ENCODE measurements at places on chromosomes 5 and 9.
A peak's percentile ranks its signal among the peaks of the same experiment; 100 is the strongest.

GRCh38 chr5:120413686-120414085, 50.4 kb upstream of the PRR16 start:
- no peak for DNase-seq

- DNase-seq, result no peak
Measured at GRCh38 chr5:114360816-114361723, 800 bp upstream of the KCNN2 start.

DNA sequence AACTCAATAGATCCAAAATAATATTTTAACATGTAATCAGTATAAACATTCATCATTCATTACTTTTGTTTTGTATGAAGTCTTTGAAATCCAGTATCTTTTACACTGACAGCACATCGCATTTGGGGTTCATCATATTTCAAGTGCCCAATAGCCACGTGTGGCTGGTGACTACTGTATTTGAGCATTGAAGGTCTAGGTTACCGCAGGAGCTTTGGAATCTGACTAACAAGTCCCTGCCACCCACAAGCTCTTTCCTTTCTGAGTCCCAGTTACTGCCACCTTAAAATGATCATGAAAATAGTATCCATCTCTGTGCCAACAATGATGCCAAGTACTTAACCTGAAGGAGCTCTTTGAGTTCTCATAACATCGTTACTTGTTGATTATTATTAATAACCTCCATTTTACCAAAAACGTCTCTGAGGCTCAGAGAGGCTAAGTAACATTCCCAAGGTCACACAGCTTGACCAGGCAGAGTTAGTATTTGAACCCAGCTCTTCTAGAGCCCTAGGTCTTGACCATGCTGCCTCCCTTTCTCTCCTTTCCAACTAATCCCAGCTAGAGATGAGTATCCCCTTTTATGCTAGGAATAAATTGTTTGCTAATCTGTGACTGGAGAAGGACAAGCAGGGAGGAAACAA, 24.2 kb downstream of the ARHGEF37 start:
- no peak for DNase-seq

DNA sequence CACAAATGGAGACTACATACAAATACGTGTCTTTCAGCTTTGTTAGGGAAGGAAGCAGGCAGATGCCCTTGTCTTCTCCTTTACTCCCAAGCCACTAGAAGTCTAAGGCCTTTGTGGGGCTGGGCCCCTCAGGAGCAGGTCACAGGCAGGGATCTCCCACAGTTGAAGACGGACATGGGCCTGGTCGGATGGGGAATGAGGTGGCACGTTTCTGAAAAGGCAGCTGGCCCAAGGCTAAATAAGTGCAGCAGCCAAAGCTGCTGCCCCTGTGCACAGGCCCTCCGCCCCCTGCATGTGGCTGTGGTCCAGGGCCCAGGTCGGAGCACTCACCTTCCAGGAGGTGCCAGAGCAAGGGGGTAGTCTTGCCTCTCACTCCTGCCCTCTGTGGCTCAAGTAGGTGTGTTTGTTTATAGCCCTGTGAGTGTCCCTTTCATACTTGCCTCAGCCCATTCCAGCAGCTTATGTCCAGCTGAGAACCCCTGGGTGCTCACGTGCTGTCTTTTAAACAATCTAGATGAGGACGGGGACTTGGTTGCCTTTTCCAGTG, 1.8 kb downstream of the SQSTM1 start:
- no peak for DNase-seq

DNA sequence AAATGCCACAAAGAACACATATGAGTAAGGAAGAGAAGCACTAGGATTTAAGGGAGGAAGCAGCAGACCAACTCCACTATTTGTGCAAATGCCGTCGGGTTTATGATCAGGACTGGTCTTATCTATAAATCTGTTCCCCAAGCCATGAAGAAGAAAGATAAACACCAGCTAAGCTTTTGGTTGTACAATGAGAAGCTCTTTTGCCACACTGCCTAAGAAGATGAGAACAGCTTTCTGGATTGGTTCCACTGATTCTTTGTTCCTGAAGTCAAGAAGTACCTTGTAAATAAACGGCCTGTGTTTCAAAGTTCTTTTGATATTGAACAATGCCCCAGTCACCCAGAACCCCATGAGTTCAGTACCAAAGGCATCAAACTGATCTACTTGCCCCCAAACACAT, 93.9 kb downstream of the RFX3 start:
- no peak for DNase-seq

DNA sequence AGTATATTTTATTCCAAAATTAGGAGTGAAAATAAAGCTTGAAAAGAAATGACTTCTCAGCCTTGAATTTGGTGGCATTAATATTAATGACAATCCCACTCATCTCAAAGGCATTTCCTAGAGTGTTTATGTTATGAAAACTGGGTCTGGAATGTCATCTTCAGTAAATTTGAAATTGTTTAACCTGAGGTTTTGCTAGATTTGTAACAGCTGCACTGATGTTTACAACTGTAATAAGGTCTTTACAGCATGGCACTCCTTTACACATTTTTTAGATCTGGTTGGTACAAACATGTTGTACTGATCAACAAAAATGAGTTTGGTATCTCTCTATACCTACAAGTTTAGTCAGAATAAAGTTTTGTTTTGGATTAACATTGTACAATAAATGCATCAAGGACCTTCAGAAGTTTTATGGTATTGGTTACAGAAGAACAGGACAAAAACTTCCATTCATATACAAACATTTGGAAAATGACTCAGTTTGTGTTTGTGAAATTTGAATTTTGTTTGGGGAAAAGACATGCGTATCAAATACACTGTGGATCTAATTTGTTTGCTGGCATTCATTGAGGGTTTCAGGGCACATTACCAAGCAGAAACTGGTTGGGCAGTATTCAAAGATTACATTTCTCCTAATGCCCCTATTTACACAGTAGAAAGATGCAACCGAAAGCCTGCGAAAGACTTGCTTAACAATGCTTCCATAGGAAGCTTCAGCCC, 11.6 kb downstream of the FANCC start:
- no peak for DNase-seq

GRCh38 chr9:89996773-89997172, 392.0 kb downstream of the GADD45G start:
- no peak for DNase-seq

DNA sequence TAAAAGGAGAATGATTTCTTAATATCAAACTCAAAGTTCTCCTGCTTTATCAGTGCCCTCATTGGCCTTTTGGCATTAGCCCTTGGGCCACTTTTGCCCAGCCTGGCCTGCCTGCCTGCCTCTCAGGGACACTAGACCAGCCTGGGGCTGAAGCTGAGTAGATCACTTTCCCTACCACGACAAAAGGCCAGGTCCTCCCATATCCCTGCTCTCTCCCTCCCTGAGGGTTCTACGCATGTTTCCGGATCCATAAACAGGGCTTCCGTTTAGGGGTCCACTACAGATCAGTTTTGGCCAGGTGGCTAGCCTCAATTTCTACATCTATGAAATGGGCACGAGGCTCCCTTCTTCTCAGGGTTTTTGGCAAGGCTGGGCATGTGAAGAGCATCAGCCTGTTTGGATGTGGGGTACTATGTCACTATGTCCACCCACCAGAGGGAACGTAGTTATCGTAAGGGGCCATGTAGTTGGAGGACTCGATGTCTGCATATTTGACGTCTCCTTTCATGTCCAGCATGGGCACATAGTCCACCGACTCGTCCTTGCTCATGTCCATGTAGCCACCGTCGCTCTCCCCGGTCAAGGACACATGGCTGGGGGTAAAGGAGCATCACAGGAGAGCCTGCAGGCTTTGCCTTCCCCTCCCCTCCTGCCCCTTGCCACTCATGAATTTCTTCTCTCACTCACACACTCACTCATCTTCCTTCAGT, 34.0 kb downstream of the PDGFRB start:
- DNase-seq, result no peak

GRCh38 chr5:41903892-41904799, at the start of gene RIMOC1:
Gene RIMOC1, plus strand, starts transcription at chr5:41904344. Its CDS starts 24 bp downstream, at chr5:41904368.
- peak; percentile 99 for DNase-seq

DNA sequence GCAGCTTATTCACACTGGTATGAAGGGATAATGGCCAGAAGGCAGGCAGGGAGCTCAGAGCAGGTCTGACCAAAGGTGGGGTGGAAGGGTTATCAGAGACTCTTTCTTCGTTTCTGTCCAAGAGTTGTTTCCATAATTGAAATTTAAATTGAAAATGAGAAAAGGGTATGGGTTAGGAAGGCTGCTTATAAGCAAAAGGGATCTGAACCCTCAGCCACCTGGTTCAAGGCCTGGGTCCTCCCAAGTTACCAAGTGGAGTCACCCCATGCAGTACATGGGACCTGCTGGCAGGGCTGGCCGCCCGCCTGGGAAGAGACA, 17.8 kb downstream of the EEIG1 start:
- DNase-seq, result no peak

DNA sequence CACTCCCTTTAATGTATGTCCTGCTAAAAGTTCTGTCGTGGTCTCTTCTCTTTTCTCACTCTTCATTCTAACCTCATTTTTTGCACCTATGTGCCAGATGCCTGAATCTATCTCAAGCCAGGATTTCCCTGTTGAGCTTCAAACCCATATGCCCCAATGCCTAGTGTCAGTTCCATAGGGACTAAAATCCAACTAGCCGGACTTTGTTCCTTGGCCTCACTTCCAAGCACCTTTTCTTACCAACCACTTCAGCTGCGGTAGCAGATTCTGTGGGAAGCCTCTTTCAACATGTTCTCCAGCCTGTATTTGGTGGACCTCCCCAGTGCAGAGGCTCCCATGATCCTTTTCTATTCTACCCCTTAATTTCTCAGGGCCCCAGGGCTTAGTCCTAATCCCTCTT, 17.5 kb downstream of the C9orf57 start:
- peak; percentile 94 for DNase-seq

GRCh38 chr5:133149345-133149744, 97.5 kb downstream of the HSPA4 start:
- no peak for DNase-seq

DNA sequence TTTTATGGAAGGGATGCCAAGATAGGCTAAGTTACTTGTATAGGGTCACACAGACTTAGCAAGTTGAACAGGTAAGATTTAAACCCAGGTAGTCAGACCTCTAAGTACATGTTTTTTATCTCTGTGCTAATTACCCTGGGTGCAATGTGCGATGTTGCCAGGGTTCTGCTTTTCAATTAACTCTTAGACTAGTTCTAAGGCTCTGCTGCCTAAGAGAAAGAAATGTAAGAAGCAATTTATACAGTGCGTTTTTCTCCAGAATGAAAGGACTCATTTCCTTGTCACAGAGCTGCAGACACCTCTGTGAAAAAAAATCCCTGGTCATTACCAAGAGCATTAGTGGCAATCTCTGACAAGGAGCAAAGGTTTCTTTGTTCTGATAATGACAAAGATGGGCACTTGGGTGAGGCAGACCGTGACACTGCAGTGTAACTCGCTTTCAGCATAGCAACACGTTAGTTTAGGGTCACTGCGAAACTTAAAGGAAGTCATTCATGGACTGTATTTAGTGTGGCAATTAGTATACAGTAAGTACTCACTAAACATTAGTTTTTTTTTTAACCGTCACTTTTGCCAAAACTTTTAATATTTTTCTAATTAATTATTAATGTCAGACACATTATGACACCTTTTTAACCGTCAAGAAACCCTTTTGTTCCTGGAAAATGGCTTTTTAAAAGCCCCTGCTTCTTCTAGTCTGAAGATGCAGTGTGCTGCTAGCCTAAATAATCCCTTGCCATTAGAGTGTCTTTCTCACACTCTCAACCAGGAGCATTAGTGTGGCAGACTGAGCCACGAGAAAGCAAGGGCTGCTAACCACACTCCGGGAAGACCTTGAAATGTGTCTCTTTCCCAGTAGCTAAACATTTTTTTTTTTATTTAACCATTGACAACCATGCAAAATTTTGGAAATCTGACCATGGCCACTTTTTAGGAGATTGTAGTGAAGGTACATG, 520.0 kb upstream of the C9orf72 start:
- DNase-seq, result no peak

GRCh38 chr5:56545016-56545415, 270.3 kb upstream of the MAP3K1 start:
- no peak for DNase-seq

- no peak for DNase-seq
Measured at GRCh38 chr5:102590467-102590866, 91.7 kb upstream of the SLCO6A1 start.

- no peak for DNase-seq
Measured at GRCh38 chr5:136198453-136198852, 5.5 kb upstream of the SMIM32 start.

DNA sequence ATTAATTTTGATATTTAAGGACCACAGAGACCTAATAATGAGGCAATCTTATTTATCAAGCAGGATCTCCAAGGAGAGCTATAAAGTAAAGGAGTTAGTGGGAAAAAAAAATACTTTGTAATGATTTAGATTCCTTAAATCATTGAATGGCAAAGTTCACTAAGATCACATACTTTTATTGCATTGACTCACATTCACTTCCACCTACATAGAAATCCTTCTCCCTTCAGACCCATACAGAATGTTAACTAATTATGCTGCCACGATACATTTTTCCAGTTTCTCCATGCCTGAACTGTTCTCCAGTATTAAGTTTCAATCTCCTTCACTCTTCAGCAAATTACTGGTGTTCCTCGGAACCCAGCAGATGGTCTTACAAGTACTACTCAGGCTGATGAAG, 388.7 kb downstream of the EFNA5 start:
- no peak for DNase-seq

- DNase-seq, result no peak
Measured at GRCh38 chr5:61621202-61621650, 289.2 kb downstream of the ZSWIM6 start.

DNA sequence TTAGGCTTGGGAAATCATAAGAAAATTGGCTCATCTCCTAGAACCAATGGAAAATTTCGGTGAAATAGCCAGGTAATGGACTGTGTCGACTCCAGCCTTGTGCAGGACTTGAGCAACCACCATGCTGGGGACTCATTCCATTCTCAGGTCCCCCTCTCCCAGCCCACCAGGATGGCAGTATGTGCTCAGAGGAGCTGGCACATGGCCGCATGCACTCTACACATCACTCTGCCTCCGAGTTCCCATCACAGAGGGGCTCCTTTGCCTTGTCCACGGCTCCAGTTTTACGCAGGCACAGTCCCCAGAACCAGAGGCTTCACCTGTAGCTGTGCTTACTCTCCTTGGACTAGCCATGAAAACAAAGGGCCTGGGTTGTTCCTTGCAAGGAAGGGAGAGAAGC, 149.3 kb downstream of the PAX5 start:
- no peak for DNase-seq

DNA sequence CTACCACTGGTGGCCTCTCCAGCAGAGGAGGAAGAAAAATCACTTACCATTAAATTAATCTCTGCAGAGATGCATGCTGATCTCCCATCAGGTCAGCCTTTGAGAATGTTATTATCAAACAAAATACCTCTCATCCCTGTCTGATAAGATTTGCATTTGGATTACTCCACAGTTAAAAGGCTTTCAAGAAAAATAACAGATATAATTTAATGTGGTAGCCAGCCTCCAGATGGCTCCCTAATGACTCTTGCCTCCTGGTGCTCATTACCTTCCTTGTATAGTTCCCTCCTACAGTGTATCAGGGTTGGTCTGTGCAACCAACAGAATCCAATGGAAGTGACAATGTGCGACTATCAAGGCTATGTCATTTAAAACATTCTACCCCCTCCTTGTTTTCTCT, 63.6 kb upstream of the TNPO1 start:
- no peak for DNase-seq

DNA sequence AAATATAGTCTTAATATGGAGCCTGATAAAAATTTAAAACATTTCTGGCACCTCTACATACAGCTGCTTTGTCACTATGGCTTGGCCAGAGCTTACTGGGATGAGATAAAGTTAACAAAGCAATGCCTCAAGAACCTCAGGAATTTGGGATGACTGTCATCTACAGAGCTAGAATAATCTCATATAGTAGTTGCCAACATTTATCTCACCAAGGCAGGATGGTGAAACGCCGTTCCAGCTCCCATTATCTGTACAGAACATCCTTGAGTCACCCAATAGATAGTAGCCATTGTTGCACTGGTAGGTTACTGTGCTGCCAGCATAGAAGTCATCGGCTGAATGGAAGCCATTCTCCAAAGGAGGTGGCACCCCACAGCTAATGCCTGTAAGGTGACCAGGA, 94.6 kb upstream of the TXNDC8 start:
- no peak for DNase-seq

All from NCI-H460 (cell line).